ENCODE measurements at places on chromosomes 3 and 15.

- no peak for DNase-seq
These were observed 6.4 kb downstream of the BDH1 start for GRCh38 chr3:197549261-197549885.

GRCh38 chr15:75696311-75696720 is 16.3 kb downstream of the CSPG4 start:
- no peak for DNase-seq

- DNase-seq, result no peak
These were observed 67.8 kb downstream of the AAGAB start for GRCh38 chr15:67186688-67187087.

DNA sequence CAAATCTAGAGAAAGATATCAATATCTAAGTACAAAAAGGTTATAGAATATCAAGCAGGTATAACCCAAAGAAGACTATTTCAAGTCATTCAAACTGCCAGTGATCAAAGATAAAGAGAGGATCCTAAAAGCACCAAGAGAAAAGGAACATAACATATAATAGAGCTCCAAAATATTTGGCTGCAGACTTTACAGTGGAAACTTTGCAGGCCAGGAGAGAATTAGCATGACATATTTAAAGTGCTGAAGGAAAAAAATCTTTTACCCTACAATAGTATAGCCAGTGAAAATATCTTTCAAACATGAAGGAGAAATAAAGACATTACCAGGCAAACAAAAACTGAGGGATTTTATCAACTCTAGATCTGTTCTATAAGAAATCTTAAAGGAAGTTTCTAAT is 254.3 kb upstream of the ARHGEF26 start:
- no peak for DNase-seq

- no peak for DNase-seq
These were observed 55.7 kb downstream of the KCNAB1 start for GRCh38 chr3:156176048-156176447.

DNA sequence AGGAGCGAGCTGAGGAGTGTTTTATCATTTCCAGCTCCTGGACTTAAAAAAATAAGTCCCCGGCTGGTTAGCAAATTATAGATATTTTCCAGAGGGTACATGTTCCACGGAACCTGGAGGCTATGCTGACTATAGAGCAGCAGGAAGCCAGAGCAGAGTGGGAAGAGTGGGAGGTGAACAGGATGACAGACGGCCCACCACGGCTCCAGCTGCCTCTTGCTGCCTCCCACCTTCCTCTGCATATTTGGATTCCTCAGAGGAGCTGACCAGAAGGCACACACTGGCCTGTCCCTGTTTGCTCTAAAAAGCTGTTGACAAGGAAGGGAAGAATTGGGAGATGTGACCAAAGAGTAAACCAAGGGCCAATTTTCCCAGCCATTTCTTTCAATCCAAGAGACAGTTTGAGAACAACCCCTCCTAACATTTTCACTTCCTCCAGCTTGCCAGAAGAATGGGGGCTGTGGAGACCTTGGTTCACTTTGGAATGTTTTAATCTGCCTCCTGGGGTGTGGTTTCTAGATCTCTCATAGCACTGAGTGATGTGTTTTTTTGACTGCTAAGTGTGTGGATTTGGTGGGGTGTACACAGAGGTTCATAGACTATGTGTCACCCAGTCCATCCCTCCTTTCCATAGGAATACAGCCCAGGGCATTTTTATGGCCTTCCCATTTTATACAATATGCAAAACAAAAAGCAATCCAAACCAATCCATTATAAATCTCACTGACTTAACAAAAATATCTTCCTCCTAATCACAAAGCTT is 36.8 kb downstream of the HGD start:
- DNase-seq, result no peak

DNA sequence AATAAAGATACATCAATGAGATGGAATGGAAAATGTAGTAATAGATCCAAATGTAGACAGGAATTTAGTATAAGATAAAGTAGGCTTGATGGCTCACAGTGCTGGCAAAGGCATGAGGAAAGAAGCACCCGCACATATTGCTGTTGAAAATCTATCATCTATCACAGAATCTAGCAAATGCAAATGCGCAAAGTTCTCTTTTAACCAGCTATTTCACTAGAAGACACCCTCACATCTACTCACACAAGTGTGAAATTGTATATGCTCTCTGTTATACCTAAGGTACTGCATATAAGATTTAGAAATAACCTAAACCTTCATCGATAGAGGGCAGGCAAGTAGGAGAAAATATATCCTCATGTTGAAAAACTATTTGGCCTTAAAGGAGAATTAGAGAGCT is 756.7 kb upstream of the SEMA6D start:
- no peak for DNase-seq

DNA sequence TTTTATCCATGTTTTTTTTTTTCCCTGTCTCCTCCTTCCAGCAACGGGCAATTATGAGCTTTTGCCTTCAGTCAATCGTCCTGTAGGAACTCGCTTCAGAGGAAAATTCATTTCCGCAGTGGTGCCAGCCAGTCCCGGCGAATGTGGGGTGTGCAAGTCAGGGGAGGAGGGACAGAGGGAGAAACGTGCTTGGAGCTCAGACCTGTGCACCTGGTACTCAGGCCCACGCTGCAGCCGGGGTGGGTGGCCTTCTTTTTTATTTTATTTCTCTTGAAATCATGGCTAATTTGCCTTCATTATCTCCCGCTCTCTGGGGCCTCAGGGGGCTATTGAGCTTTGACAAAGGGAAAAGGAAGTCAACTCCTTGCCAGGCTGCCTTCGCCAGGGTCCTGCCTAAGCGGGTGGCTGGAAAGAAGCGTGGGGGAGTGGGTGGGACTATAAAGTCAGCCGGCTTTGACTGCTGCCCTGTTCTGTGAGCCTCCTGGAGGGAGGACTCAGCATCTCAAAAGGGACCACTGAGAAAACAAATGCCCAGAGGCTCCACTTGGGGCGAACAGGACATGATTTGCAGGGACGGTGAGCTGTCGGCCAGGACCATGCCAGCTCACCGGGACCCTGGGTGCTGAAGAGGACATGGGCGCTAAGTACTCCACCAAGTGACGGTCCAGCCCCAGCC is 5.5 kb downstream of the GRIP2 start:
- no peak for DNase-seq

GRCh38 chr3:189710620-189711402 is 79.6 kb downstream of the TP63 start:
- DNase-seq, result no peak

DNA sequence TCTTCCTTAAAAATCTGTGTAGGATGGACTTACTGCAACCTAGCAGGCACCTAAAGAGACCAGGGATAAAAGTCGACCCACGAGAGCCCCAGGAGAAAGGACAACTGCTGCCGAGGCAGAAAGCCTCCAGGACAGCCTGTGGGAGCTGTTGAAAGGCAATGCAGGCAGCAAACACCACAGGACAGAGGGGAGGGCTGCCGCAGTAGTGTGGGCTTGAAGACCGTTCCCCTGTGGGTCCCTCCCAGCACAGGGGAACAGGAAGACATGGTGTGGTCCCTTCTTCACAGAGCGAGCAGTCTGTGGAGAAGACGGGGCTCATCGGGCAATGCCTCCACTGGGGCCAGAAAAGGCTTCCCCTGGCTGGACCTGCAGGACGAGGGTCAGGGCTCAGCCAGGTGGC is 58.5 kb upstream of the GATA2 start:
- no peak for DNase-seq

- DNase-seq, result peak; percentile 27
These were observed 10.1 kb upstream of the CAMK1 start for GRCh38 chr3:9779721-9780457.

GRCh38 chr3:85584779-85585356 is 626.1 kb downstream of the CADM2 start:
- no peak for DNase-seq

GRCh38 chr3:159669766-159670165 is 318.9 kb upstream of the IL12A start:
- DNase-seq, result no peak

- no peak for DNase-seq
These were observed 115.6 kb downstream of the FNDC3B start for GRCh38 chr3:172154768-172155664.

GRCh38 chr15:100284701-100285100 is 57.1 kb downstream of the ADAMTS17 start:
- DNase-seq, result no peak

DNA sequence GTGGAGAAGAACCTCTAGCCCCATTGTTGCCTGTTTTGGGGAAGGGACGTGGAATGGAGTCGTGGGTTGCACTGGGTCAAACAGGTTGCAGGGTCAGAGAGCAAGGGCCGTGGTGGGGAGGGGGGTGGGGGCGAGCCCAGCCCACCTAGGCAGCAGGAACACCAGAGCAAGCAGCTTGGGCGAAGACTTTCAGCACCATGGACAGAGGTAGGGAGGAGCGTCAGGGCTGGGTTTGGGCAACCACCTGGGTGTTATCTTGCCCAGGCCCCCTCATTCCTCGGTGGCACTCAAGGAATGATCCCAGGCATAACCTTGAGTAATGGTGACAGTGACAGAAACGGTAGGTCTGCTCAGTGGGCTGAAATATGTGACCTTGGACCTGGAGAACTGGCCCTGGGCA is 45.9 kb upstream of the TMEM115 start:
- DNase-seq, result peak; percentile 24

DNA sequence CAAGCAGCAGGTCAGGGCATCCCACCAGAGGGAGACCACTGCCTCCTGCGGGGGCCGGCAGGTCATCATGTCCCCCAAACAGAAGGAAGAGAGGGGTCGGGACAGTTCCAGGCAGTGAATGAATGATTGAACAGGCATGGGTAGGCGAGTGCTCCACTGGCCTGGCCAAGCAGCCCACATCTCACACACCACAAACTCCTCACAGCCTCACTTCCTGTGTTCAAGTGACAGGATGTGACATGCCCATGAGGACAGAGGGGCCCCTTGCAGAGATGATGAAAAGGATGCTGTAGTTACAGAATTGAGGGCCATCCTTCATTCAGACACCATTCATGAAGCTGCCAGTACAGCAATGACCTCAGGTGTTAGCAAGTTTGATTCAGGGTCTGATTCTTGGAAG is 3.7 kb downstream of the IQSEC1 start:
- no peak for DNase-seq

DNA sequence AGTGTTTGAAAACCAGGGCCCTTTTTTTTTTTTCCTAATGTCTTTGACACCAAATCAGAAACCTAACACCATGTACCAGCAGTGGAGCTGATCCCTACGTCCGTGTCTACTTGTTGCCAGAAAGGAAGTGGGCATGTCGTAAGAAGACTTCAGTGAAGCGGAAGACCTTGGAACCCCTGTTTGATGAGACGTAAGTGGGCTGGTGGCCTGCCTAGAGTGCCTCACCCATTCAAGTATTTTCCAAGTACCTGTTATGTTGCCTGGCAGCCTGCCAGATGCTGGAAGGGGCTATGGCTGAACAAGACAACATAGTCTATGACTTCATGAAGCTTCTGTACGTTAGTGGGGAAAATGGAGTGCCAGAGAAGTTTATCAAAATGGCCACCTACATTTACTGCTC is 39.7 kb downstream of the ESYT3 start:
- no peak for DNase-seq

DNA sequence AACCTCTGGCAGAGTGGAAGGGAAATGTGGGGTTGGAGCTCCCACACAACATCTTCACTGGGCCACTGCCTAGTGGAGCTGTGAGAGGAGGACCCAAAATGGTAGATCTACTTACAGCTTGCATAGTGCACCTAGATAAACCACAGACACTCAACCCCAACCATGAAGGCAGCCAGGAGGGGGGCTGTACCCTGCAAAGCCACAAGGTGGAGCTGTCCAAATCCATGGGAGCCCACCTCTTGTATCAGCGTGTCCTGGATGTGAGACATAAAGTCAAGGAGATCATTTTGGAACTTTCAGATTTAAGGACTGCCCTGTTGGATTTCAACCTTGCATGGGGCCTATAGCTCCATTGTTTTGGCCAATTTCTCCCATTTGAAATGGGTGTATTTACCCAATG is 20.9 kb downstream of the TP63 start:
- no peak for DNase-seq

DNA sequence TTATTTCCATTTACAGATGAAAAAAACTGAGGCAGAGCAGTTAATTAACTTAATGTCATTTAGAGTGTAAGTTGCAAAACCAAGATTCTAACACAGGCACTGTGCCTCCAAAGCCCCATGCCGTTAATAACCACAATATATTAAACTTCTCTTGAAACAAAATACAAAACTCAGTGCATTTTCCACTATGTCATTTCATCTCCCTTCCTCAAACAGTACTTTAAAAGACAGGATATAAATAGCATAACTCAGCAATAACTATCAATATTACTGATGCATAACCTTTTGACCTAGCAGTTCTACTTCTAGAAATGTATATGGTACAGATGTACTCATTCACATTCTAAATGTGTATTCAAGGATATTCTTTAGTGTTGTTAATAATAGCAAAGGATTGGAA is 5.1 kb upstream of the TASOR start:
- DNase-seq, result no peak

GRCh38 chr15:46315434-46315833 is 680.6 kb downstream of the SQOR start:
- DNase-seq, result no peak

GRCh38 chr3:69082805-69083204 is 1.9 kb upstream of the ARL6IP5 start:
- DNase-seq, result peak; percentile 50

DNA sequence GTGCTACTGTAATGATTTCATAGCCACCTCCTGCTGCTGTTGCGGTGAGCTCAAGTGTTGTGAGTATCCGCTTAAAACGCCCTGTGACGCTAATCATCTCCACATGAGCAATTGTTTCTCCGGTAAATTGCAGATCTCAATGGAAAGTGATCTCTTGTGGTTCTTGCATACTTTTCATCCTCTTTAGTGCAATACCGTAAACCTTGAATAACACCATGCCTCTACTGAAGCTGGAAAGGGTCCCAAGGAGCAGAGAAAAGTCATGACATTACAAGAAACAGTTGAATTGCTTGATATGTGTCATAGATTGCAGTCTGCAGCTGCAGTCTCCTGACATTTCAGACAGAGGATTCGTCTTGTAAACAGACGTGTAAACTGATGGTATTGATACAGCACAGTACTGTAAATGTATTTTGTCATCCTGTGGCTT is 6.0 kb upstream of the CEMIP start:
- no peak for DNase-seq

GRCh38 chr3:121730940-121731687 is 18.4 kb downstream of the GOLGB1 start:
- no peak for DNase-seq

GRCh38 chr3:71713041-71713440 is 12.2 kb downstream of the EIF4E3 start:
- DNase-seq, result no peak

GRCh38 chr3:12782172-12782815 is 14.2 kb upstream of the CAND2 start:
- no peak for DNase-seq

GRCh38 chr15:34851751-34852150 is 56.4 kb upstream of the ACTC1 start:
- DNase-seq, result no peak

GRCh38 chr15:101198800-101199199 is 53.0 kb downstream of the CHSY1 start:
- DNase-seq, result no peak

GRCh38 chr3:165884518-165884917 is 47.3 kb upstream of the BCHE start:
- no peak for DNase-seq

DNA sequence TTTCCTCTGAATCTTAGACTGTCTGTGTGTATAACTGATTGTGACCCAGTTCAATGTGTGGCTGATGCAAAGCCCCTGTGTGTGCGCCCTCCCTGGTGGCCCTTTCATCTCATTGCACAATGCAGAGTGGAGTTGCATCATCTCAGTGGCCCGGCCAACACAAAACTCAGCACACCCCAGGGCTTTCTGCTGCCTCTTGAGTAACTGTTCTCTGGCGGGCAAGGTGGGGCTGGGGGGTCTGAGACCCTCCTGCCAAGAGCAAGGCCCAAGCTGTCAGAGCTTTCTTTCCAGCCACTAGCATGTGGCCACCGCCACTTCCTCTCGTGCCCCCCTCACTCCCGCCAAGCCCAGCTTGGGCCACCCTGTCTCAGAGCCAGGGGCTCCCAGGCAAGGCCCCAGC is 80.7 kb upstream of the ALDH1L1 start:
- no peak for DNase-seq

All from activated T-cell treated with anti-CD3 and anti-CD28 coated beads, Interleukin-2, amount 50 U/mL, for 1 hour (primary cell).